Activated CD4-positive, alpha-beta T cell treated with anti-CD3 and anti-CD28 coated beads for 48 hours (primary cell): ENCODE measurements at places on chromosomes 16 and 17.
A peak's percentile ranks its signal among the peaks of the same experiment; 100 is the strongest.

GRCh38 chr17:43536236-43536992 lies 9.7 kb downstream of the ETV4 start:
- no peak for DNase-seq

DNA sequence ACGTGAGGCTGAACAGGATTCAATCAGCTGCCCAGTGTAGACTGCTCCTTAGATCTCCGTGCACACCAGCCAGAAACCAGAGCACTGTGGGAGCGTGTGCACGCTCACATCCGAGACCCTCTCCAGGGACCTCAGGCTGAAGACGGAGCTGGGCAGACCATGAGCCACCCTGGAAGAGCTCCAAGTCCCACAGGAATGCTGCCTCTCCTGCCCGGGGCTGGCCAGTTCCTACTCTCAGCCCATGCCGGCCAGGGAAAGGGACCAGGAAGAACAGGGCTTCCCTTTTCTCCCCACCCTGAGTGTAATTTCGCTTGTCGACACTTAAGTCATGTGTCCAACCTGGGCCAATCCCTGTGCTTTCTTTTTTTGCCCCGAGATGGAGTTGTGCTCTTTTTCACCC lies 6.9 kb downstream of the ALYREF start:
- DNase-seq = no peak

- DNase-seq = no peak
Observed at GRCh38 chr17:38325221-38325851, 18.4 kb downstream of the GPR179 start.

- DNase-seq = no peak
Observed at GRCh38 chr17:18322522-18322921, 7.4 kb downstream of the SMCR8 start.

DNA sequence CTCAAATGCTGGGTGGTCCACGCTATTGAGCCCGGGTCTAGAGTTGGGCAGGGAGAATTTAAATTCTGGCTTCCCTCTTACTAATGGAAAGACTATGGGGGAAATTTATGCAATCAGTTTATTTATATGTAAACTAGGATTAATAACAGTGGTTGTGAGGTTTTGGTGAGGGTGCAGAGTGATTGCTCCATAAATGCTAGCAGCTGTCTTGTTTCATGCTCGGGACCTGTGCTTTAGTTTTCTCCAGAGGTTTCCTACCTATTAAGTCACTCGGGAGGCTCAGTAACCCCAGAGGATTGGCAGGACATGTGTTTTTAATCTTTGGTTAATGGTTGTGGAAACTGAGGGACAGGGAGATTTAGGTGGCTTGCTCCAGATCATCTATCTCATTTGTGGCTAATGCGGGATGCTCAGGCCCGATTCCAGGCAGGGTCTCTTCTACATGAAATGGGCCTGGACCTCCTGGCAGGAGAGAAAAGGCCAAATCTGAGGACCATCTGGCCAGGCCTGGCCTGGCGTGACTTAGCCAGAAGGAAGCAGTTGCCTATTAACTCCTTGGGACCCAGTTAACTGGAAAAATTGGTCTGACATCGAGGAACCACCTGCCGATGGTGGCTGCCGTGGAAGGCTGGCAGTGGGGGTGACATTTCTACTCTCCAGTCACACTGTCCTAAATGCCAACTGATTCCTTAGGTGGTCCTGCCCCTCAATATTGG lies 2.1 kb downstream of the PRCD start:
- DNase-seq = no peak

DNA sequence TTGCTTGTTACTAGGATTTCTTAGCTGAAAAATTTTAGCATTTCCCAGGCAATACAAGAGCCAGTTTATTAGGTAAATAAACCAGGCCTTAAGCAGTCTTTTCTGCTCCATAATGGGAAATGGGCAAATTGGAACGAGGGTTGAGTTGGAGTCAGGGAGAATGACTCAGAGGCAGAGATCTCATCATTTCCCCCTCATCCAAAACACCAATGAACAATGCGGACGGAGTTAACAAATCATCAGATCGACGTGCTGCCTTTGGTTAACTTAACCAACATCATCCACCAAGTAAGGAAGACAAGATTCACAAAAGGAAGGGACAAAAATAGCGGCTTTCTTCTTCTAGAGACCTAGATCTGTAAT lies 243.5 kb downstream of the STX8 start:
- DNase-seq = no peak

- DNase-seq = peak; percentile 85
Observed at GRCh38 chr17:76000016-76000754, 470 bp upstream of the CDK3 start.

- no peak for DNase-seq
Observed at GRCh38 chr17:8141045-8141444, 11.2 kb downstream of the PER1 start.

DNA sequence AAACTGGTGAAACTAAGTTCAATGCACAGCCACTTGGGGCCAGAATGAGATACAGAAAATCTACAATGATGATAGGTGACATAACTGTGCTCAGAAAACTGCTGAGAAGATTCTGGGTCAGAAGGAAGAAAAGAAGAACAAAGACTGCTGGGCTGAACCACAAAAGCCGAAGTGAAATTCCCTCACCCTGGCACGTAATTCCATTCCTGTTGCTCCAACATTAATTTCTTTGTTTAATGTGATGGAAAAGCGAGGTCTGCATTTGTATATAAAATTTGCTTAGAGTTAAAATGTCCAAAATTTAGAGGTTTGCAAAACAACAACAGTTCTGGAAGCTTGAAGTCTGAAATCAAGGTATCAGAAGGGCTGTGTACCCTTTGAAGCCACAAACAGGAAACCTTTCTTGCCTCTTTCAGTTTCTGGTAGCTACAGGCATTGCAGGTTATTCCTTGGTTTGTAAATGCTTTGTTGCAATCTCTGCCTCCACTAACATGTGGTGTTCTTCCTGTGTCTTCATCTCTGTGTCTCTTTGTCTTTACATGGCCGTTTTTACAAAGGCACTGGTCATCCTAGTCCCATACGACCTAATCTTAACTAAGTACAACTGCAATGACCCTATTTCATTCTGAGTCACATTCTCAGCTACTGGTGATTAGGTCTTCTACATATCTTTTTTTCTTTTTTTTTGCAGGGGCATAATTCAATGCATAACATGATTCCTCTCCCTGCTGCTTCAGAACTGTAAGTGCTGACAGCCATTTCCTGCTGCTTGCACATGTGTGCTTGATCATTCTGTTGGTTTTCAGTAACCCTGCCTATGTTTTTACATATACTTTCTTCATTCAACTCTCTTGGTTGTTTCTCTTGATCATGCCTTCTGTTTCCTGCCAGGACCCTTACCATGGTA lies 603.0 kb upstream of the CDH8 start:
- no peak for DNase-seq

GRCh38 chr17:49968405-49969133 lies 421 bp upstream of the DLX4 start:
- peak; percentile 82 for DNase-seq

DNA sequence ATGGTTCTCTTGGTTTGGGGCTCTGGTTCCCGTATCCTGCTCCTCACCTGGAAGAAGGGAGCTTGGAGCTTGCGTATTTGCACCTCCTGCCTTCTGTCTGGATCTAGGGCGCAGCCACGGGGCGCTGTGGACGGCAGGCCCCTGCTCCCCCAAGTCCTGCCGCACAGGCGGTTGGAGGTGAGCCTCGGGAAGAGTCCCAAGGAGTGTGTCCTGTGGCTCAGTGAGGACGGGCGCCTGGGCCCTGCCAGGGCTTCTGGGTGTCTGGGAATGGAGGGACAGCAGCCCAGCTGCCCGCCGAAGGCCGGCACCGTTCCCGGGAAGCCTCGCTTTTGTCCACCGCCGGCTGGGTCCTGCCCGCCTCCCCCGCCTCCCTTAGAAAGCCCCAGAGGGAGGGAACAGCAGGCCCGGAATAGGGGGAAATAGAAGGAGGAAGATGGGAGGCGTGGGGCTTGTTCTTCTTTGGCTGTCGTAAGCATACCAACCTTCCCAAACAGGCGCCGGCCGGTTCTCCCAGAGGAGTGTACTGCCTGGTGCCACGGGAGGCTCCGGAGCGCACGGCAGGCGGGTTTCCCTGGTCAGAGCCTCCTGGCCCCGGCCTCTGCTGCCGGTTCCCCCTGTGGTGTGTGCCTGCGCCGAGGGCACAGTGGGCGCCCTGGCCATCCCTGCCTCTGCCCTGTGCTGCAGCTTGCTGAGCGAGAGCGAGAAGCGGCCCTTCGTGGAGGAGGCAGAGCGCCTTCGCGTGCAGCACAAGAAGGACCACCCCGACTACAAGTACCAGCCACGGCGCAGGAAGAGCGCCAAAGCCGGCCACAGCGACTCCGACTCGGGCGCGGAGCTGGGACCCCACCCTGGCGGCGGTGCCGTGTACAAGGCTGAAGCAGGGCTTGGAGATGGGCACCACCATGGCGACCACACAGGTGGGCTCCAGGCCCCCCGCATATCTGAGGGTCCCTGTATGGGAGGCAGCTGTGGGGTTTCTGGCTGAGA lies 1.8 kb downstream of the SOX8 start:
- DNase-seq = no peak
